ENCODE measurements at places on chromosomes 2 and 18.

- no peak for DNase-seq
Observed at GRCh38 chr18:59629894-59630293, 67.3 kb downstream of the CCBE1 start.

DNA sequence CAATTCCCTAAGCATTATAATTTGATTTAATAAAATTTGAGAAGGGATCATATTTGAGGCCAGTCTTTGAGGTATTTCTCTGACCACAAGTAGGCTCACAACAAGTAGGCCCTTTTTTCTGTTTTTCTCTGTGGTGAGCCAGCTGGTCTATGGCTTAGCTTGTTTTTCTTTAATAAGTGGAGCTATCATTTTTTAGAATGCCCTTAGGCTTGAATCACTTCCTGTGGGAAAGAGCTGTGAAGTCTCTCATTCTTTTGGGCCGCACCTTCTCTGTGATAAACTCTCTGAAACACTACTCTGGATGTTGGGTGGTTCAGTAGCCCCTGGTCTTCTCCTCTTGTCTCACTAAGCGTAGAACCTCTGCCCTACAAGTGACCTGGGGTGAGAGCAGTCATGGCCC is 235.9 kb downstream of the SUCLG1 start:
- no peak for DNase-seq

DNA sequence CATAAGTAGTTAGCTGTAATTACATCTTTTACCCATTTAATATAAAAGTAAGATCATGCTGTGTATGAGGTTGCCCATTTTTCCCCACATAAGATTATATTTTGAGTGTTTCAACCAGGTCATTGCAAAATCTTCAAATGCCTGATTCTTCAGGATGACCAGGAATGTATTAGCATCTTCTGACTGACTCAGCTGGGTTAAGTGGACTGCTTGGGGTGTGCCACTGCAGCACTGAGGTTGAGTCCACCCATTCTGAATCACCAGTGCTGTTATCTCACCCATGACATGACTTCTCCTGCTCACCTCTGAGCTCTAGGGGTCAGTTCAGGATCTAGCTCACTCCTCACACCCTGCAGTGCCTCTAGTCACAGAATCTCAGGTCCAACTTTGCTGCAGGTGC is 576.7 kb upstream of the ZEB2 start:
- DNase-seq: no peak

DNA sequence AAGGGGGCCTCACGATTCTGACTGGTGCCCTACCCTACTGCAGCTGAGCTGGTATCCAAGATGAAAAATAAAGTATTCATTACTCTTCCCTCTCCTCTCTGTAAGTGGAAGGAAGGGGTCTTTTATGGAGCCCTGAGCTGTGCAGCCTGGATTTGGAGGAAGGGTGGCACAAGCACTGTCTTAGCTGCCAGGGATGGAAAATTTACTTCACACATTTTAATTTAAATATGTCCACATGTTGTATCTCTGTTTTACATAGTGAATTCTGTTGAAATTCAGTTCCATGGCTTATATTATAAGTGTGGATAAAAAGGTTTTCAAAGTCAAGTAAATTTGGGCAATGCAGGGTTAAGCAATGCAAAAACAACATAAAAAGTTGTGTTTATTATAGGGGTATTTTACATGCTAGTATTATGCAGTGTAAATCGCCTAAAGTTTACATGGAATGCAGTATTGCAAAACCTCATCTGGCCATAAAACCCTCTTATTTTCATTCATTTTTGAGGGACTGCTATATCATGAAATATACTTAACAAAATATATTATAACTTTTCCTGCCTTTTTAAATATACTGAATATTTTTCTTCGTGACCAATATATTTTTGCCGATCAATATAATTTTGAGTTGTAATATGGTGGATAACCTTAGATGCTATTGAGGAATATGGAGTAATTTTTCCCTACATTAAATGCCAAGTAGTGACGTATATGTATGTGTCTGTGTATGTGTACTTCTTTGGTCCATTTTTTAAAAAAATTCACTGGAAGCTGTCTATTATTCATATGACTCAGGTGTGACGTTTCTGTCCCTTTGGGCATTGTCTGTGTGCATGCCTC is 333.9 kb upstream of the CYRIA start:
- no peak for DNase-seq

DNA sequence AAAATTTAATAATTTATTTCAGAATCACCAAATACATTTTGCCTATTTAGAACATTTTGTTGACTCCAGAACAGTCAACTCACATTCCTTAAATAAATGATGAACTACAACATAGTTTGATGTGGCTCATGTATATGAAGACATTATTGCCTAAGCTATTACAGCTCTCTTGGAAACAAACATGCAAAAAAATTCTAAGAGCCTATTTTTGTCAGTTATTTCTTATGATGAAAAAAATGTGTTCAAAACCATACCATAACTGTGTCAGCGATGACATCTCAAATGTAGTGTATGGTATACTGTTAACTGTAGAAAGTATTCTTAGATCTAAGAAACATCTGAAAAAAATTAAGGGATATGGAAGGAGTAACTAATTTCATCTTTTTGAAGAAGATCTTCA is 6.3 kb upstream of the EMILIN2 start:
- no peak for DNase-seq

- no peak for DNase-seq
Observed at GRCh38 chr2:225355788-225356187, 43.7 kb upstream of the NYAP2 start.

DNA sequence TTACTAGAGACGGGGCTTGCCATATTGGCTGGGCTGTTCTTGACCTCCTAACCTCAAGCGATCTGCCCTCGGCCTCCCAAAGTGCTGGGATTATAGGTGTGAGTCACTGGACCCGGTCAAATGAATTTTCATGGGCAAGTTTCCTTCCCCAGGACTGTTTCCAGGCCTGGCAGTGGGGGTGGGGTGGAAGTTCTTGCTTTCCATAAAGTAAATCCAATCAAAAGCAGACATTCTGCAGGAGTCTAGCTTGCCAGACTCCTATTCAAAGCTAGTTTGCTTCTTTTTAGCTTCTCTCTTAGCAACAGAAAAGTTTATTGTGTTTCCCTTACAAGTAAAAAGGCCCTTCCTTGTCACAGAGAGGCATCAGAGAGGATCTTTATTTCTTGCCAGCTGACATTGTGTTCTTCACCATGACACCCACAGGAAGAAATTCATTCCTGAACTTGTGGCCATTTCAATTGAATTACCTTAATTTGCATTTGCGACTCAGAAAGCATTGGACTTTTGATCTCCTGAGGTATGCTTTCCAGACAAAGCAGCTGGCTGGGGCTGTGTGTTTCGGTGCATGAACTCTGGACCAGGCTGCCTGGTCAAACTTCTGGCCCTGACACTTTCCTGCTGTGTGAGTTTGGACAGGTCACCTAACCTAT is 37.9 kb downstream of the LYPD1 start:
- DNase-seq: peak; percentile 55

DNA sequence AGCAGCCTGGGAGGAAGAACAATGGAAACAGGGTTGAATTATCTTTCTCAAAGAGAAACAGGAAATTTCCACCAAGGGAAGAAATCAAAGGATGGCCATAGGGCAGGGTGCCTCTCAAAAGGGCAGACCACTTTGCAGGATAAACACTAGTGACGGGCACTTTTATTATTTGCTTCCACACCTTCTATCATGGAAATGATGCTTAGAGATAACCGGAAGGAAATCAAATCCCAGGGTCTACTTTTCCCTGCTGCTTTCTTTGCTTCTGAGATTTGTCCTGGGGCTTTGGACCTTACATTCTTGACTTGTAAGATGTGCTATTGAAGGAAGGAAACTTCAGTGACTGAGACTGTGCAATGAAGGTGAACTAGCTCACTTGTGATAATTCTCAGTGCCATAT is 1.1 kb upstream of the SCN9A start:
- no peak for DNase-seq

- DNase-seq: no peak
Observed at GRCh38 chr2:73238149-73238548, 4.0 kb downstream of the CCT7 start.

DNA sequence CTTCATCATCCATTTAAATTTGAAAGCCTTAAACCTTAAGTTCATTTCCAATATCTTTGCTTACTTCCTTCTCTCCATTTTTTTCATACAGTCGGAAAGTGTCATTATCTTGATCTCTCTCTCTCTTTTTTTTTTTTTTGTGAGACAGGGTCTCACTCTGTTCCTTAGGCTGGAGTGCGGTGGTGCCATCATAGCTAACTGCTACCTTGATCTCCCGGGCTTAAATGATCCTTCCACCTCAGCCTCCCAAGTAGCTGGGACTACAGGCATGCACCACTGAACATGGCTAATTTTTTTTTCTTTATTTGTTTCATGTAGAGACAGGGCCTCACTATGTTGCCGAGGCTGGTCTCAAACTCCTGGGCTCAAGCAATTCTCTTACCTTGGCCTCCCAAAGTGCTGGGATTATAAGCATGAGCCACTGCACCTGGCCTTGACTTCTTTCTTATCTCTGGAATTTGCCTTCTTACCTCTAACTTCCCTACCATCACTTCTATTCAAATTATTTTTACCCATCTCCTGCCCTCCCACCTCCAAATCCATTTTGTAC is 222.2 kb downstream of the MYCN start:
- no peak for DNase-seq

DNA sequence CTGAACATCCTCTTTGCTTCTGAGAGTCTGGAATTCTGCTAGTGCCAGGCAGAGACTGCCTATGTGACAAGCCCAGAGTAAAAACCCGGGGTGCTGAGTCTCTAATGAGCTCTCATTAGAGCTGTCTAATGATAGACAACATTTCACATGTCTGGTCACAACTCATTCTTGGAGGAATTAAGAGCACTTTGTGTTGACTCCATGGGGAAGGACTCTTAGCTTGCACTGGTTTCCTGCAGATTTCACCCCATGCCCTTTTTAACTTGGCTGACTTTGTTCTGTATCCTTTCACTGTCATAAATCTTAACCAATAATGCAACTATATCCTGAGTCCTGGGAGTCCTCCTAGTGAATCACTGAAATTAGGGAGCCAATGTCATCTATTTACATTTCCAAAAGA is 33.5 kb downstream of the FBXO15 start:
- no peak for DNase-seq

DNA sequence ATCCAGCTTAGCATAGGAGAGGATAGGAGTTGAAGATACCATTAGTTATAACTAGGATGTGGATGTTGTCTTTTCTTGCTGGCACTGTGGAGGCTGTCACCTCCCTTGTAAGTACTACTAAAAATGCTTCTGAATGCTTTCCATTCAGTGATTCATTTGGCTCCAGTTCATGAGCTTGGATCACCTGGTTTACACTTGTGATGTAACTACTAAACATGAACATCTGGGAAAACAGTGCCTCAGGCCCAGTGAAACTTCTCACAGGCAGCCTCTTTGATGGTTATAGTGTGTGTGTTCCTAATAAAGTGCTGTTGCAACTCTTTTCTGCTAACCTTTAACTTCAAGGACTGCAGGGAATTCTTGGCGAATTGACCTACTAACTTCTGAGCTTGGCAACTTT is 13.0 kb upstream of the SLC9A2 start:
- DNase-seq: no peak

GRCh38 chr2:103667335-103667884 is 905.6 kb downstream of the TMEM182 start:
- no peak for DNase-seq

DNA sequence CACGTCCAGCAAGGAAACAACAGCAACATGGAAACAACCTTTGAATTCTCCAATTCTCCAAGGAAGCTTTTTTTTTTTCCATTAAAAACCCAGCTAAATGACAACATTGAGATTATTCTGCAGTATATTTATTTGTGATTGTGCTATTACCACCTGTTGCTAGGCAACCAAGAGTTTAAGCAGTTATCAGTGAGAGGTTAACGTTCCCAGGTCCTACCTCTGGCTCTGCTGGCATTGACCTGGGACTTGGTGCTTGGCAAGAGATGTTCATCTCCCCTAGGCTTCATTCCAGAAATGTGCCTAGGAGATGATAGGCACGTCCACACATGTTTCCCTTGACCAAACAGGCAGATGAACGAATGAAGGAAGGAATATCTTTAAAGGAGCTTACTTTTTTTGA is 157.0 kb downstream of the TDRD15 start:
- DNase-seq: no peak

- no peak for DNase-seq
Observed at GRCh38 chr2:44250376-44250775, 24.9 kb upstream of the SLC3A1 start.

DNA sequence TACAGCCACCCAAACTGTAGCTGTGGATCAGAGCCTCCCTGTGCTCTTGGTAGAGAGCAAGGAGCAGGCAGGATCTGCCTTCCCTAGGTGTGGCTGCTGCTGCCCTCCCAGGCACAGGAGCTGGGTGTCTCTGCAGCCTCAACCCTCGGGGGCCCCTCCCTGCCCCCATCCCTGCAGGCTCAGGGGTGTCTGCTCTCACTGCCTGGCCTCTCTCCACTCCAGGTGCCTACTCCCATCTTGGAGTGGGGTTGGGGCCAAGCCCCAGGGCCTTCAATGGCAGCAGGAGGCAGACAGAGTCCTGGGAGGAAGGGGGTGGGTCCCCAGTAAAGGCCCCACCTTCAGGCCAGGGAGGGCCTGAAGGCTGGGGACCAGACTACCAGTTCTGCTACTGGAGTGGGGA is 189.7 kb upstream of the OSR1 start:
- no peak for DNase-seq

DNA sequence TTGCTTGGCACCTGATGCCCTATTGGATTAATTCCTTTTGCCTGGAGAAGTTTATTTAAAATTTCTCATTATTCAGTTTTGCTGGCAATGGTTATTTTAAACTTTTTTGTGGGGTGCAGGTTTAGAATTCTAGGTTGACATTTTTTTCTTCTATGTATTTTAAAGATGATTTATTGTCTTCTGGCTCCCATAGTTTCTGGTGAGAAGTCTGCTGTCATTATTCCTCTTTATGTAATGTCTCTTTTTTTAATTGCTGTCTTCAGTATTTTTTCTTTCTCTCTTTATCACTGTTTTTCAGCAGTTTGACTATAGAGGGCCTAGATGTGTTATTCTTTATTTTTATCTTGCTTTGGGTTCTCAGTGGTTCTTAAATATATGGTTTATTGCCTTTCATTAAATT is 182.2 kb upstream of the STON1 start:
- DNase-seq: no peak

DNA sequence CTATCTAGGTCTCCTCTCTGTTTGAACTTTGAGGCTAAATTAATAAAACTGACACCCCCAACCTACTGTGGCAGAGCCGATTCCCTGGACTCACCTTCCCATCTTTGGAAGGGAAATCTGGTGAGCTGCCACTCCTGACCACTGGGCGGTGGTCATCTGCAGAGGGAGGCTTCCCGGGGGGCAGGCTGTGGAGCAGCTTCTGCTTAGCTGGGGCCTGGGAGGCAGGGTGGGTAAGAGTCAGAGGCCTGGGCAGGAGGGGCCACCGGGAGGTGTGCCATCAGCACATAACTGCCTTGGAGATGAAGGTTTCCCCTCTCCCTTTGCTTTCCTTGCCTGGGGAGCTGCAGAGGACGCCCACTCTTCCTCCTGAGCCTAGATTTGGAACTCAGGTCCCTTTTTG is 2.3 kb upstream of the NPPC start:
- no peak for DNase-seq

Measured in ELF-1 (cell line).